ENCODE measurements at places on chromosomes 3 and 15. TPM values are rescaled to one million over a fixed set of nuclear protein-coding genes. Genes with fewer than 3 reads are reported as not detected.
A peak's percentile ranks its signal among the peaks of the same experiment; 100 is the strongest.

The GATA2 gene
- 13.3 TPM for total RNA-seq

GRCh38 chr15:77650265-77650664 lies 17.6 kb upstream of the LINGO1 start:
- H3K27me3 ChIP-seq = no peaks in the 10 kb centered on the region
- no peak overlapping the region for H3K27ac ChIP-seq
- DNase-seq = peak; percentile 42

DNA sequence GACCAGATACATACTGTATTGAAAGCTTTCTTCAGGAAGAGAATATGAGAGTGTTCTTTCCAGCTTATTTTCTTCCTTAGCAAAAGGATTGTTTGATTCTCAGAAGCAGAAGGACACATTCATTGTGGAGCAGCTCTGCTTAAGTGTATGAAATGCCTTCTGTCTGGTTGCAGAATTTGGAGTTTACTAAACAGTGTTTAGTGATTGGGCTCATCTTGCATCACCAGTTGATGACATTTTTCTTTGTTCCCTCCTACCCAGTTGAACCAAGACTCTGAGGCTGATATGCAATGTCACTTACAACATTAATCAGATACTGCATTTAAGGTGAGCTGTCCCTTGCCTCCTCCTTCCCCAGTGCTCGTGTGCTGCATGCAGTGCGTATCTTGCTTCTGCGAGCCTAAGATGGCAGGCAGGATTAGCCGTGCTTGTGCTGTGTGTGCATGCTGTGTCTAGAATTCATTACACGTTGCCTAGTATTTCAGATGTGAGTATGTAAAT lies 18.4 kb downstream of the ZBTB38 start:
- peaks cover 5% of the 10 kb centered on the region for H3K4me1 ChIP-seq
- no peak overlapping the region for H3K4me3 ChIP-seq
- no peaks in the 10 kb centered on the region for H3K27me3 ChIP-seq
- no peak overlapping the region for H3K27ac ChIP-seq

DNA sequence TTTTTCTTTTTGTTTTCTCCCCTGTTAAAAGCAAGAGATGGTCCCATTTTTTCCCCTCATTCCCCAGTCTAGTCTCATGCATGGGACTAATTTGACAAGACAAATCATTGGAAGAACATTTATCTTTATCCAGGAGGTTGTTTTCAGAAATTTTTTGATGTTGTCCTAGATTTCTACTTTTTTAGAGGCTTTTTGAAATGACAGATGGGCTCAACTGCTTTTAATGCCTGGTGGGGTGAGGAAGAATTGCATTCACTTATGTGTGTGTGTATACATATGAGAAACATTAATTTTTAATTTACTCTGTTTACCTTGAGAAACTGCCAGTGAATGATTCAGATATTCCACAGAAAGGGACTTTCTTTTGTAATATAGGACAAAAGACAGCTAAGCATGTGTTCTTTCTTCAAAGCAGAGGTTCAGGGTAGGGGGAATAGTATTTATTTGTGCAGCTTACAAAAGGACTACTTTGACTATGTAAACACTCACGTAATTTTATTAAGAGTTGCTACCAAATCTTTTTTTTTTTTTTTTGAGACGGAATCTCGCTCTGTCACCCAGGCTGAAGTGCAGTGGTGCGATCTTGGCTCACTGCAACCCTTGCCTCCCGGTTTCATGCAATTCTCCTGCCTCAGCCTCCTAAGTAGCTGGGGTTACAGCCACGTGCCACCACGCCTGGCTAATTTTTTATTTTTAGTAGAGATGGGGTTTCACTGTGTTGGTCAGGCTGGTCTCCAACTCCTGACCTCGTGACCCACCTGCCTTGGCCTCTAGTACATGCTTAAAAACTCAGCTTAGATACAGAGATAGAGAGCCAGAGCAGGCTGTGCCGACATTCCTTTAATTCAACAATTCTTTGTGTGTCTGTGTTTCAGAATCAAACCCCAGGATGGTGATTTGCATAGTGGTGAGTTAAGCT lies 130.1 kb upstream of the RARB start:
- H3K27me3 ChIP-seq = no peaks in the 10 kb centered on the region
- no peaks in the 10 kb centered on the region for H3K36me3 ChIP-seq
- no peak for DNase-seq

DNA sequence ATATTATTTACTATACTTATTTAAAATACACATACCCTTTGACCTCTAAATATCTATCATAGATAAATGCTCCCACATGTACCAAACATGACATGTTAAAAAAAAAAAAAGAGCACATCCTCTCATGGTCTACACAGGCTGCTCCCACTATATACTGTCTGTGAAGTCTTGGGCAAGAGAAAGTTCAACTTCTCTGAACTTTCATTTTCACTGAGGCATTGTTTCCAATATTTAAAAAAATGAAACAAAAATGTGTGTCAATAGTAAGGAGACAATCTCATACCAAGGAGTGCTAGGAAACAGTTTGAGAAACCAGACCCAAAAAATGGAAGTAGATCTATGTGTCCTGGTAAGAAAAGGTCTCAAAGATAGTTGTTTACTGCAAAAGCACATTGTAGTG lies 29.3 kb downstream of the SLC4A7 start:
- DNase-seq = no peak
- H3K4me3 ChIP-seq = no peak overlapping the region
- H3K27ac ChIP-seq = no peak overlapping the region

GRCh38 chr15:93179072-93179471 lies 90.1 kb upstream of the RGMA start:
- H3K27me3 ChIP-seq = no peaks in the 10 kb centered on the region
- H3K27ac ChIP-seq = no peak overlapping the region
- H3K4me3 ChIP-seq = no peak overlapping the region
- H3K4me1 ChIP-seq = no peaks in the 10 kb centered on the region

The KY gene
- not detected for total RNA-seq

The BRPF1 gene
- total RNA-seq = 24.7 TPM

DNA sequence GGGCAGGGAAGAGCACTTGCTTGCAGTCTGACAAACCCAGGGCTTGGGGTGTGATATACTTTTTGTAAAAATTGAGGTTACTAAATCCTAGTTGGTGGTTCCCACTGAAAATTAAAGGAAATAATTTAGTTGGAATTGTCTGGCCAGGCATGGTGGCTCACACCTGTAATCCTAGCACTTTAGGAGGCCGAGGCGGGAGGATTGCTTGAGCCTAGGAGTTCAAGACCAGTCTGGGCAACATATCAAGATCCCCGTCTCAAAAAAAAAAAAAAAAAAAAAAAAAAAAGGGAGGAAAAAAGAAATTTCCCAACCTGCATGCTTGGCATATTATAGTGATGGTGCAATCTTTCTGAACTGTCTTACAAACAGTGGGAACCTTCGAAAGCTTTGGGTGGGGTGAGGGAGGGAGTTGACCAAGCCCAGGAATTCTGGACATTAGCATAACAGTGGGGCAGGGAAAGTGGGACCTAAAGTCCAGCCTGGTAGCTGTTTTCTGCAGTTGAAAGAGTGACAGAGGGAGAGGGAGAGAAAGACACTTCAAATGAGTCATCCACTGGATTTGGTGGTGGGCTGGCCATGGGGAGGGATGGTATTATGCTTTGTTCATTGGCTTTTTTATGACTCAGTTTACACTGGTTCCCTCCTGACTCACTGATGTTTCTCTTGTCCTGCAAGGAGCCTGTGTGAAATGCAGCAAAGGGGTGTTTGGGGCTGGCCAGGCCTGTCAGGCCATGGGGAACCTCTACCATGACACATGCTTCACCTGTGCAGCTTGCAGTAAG lies 41.1 kb downstream of the LIMD1 start:
- no peaks in the 10 kb centered on the region for H3K27me3 ChIP-seq
- H3K4me3 ChIP-seq = no peak overlapping the region
- H3K36me3 ChIP-seq = peaks cover 4% of the 10 kb centered on the region
- peaks cover 51% of the 10 kb centered on the region for H3K4me1 ChIP-seq
- H3K27ac ChIP-seq = peak overlapping the region; percentile 96

The HSPBAP1 gene
- 9.9 TPM for total RNA-seq

DNA sequence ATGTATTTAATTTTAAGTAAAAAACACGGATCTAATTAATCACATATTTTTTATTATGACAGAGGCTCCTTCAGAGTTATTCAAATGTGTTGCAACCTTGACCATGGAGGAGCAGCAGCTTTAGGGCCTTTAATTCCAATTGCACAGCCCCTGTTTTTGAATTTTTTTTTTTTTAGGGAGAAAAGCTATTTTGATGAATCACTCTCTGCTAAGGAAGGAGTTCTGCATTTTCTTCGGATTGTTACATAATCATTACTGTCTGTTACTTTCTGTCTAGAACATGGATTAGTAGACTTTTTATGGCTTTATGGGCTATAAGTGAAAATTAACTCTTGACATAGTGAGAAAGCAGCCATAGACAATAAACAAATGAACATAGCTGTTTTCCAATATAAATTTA lies 90.8 kb downstream of the MCTP2 start:
- no peak overlapping the region for H3K4me3 ChIP-seq
- H3K27me3 ChIP-seq = no peaks in the 10 kb centered on the region
- H3K36me3 ChIP-seq = no peaks in the 10 kb centered on the region

DNA sequence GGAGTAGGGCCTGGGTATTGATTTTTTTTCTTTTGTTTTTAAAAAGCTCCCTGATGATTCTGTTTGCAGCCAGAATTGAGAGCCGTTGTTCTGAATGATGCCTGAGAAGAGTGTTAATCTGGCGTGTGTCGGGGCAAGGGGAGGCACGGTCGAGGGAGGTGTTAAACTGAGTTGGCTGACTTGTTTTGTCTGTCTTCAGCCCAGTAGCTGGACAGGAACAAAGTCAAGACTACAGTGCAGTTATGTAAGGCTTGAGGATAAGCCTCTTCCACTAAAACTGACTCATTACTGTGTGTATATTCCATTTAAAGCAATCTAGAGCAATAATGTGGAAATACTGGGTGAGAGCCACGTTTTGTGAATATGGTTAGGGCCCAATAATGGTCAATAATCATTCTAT lies 119.0 kb upstream of the DLG1 start:
- no peaks in the 10 kb centered on the region for H3K36me3 ChIP-seq
- H3K27ac ChIP-seq = no peak overlapping the region
- peaks cover 4% of the 10 kb centered on the region for H3K4me1 ChIP-seq

DNA sequence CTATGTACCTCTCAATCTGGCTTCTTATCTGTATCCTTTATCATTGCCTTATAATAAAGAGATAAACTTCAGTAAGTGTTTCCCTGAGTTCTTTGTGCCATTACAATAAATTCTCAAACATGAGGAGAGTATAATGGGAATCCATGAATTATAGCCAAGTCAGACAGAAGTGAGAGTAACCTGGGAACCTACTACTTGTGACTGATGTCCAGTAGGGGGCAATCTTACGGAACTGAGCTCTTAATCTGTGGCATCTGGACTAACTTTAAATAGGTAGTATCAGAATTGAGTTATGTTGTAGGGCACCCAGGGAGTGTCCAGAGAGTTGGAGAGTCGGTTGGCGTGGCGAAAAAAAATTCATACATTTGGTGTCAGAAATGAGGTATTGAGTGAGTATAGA lies 542.6 kb downstream of the ZBBX start:
- no peaks in the 10 kb centered on the region for H3K4me1 ChIP-seq
- DNase-seq = no peak
- H3K27ac ChIP-seq = no peak overlapping the region
- H3K27me3 ChIP-seq = no peaks in the 10 kb centered on the region
- H3K36me3 ChIP-seq = no peaks in the 10 kb centered on the region

The NR2E3 gene
- total RNA-seq = not detected

The CNTN4 gene
- 51.3 TPM for total RNA-seq

DNA sequence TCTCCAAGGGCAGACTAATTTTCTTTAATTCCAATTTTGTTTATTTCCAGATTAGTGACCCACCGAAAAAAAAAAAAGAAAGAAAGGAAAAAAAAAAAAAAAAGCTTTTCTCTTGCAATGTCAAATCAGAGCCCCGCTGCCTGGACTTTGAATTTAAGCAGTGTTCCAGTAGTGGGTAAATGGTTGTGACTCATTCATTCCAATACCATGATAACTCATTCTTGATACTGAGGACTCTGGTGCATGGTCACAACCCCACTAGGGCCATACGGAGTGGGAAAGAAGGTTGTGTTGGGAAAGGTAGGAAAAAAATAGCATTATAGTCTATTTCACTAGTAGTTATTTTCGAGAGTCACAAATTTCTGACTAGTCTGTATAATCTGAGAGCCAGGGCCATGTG lies 59.1 kb upstream of the COL8A1 start:
- no peak overlapping the region for H3K4me3 ChIP-seq
- no peaks in the 10 kb centered on the region for H3K27me3 ChIP-seq
- H3K4me1 ChIP-seq = no peaks in the 10 kb centered on the region
- H3K27ac ChIP-seq = no peak overlapping the region
- no peaks in the 10 kb centered on the region for H3K36me3 ChIP-seq

- H3K27me3 ChIP-seq = no peaks in the 10 kb centered on the region
- H3K36me3 ChIP-seq = no peaks in the 10 kb centered on the region
- no peak for DNase-seq
- no peak overlapping the region for H3K4me3 ChIP-seq
- H3K27ac ChIP-seq = no peak overlapping the region
- H3K4me1 ChIP-seq = no peaks in the 10 kb centered on the region
Observed at GRCh38 chr3:134804508-134805480, 9.7 kb downstream of the EPHB1 start.

DNA sequence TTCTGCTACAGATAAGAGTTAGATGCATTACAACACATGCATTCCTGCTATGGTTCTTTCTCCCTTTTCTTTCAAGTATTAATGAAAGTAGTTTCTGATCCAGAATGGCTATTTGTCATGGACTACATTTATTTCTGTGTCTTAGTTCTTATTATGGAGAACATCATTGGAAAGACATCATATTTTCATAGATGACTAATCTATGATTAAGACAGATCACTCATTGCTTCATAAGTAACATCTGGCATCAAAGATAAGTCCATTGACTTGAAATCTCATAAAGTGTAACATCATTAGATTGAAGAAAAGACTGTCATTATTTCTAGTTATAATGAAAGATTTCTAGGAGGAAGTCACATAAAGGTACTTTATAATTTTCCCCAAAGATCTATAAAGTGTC lies 366.7 kb downstream of the NSUN3 start:
- no peaks in the 10 kb centered on the region for H3K36me3 ChIP-seq
- H3K27me3 ChIP-seq = no peaks in the 10 kb centered on the region
- DNase-seq = no peak
- no peak overlapping the region for H3K27ac ChIP-seq

The ARMC8 gene
- total RNA-seq = 48.4 TPM

The CPNE9 gene
- total RNA-seq = not detected

DNA sequence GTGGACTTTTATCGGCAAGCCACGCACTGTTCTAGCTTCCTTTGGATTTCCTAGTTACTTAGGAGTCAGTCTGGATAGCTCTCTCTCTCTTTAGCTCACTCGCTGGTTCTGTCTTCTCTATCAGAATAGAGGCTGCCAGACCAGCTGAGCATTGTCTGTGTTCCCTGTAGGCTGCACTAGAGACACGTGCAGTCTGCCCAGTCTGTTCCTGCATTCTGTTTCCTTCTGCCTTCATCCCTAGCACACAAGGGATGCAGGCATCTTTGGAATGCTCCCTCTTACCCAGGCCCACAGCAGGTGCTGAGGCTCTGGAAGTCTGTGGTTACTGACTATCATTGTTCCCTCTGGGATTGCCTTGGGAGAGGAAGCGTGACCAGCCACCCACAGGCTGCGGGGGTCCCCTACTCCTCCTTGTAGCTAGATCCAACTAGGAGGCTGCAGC lies 322.8 kb downstream of the ZNF621 start:
- no peaks in the 10 kb centered on the region for H3K36me3 ChIP-seq
- no peak overlapping the region for H3K4me3 ChIP-seq
- H3K27me3 ChIP-seq = no peaks in the 10 kb centered on the region
- peak; percentile 54 for DNase-seq
- H3K4me1 ChIP-seq = 0 out of 2 replicates have a peak, but pooled peaks cover 7% of the 10 kb centered on the region
- no peak overlapping the region for H3K27ac ChIP-seq
